K562 (cell line): ENCODE measurements at places on chromosomes 5 and 9. TPM values are rescaled to one million over a fixed set of nuclear protein-coding genes. Genes with fewer than 3 reads are reported as not detected.

DNA sequence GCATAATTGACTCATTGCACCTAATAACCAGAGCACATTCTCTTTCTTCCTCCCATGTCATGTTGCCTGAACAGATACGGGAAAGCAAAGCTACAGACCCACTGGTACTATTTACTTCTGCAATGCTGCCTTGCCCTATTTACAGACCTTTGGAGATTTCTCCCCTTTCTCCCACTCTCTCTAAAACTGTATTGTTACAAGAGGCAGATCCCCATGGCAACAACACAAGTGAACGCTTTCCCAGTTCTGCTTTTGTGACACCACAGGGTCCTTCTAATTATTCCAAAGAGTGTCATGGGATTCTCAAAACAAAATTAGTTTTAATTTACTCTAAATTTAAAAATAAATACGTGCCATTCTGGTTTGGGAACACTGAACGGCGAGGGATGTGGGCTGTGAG, 104.7 kb downstream of the KCTD16 start:
- no peak overlapping the region for H3K27ac ChIP-seq
- H3K36me3 ChIP-seq = no peaks in the 10 kb centered on the region
- no peaks in the 10 kb centered on the region for H3K4me1 ChIP-seq
- DNase-seq = no peak
- H3K4me3 ChIP-seq = no peak overlapping the region

Gene TMEFF1
- total RNA-seq = 0.83 and 1.1 TPM in 2 replicates

Gene DOK3
- 15.7 and 21.1 TPM in 2 replicates for total RNA-seq

Gene DAB2
- 23.1 and 27.6 TPM in 2 replicates for total RNA-seq

- H3K36me3 ChIP-seq = no peaks in the 10 kb centered on the region
- peaks cover 72% of the 10 kb centered on the region for H3K27me3 ChIP-seq
- DNase-seq = no peak
- H3K4me3 ChIP-seq = no peak overlapping the region
- H3K27ac ChIP-seq = no peak overlapping the region
Observed at GRCh38 chr9:126618190-126618584, 4.5 kb downstream of the LMX1B start.

GRCh38 chr5:37637165-37637845, 202.5 kb downstream of the GDNF start:
- DNase-seq = no peak
- no peak overlapping the region for H3K4me3 ChIP-seq
- no peaks in the 10 kb centered on the region for H3K4me1 ChIP-seq
- H3K27ac ChIP-seq = no peak overlapping the region
- no peaks in the 10 kb centered on the region for H3K27me3 ChIP-seq
- H3K36me3 ChIP-seq = no peaks in the 10 kb centered on the region

Gene ACOT12
- not detected in 2 replicates for total RNA-seq

Gene SPINK6
- total RNA-seq = not detected in 2 replicates

Gene SV2C
- not detected in 2 replicates for total RNA-seq

DNA sequence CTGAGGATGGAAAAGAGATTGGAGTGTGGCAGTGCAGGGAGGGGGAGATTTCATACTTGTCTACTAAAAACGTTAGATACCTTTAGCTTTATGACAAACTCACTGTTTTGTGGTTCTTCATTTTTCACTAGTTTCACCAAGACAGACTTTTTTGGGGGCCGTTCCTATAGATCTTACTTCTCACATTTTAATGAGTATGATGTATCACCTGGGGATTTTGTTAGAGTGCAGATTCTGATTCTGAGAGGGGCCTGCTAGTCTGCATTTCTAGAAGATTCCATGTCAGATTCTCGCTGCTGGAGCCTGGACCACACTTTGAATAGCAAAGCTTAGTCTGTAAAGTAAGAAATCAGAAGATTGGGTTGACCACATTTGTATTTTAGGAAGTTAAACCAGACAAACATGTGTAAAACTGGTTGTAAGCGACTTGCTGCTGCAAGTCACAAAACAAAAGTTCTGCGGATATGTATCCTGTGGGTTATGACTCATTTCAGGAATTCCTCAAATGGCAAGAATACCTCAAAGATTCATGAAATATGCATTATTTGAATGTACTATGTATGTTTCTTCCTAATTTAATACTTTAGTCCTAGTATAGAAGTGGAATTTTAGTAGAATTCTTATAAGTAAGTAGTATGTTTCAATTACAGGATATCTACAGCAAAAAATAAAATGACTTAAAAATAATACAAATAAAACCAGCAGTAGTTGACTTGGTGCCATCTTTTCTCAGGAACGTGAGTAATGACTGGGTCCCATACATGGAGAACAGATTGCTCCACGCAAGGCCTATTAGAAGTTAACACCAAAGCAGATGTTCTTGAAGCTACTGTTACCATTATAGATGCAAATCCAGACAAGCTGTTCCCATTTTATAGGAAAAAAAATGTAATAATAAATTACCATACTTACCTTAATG, 27.8 kb downstream of the NFIL3 start:
- DNase-seq = no peak
- H3K4me3 ChIP-seq = no peak overlapping the region
- no peaks in the 10 kb centered on the region for H3K27me3 ChIP-seq
- no peak overlapping the region for H3K27ac ChIP-seq
- H3K36me3 ChIP-seq = no peaks in the 10 kb centered on the region

GRCh38 chr9:89095761-89096528, 82.7 kb downstream of the SHC3 start:
- no peaks in the 10 kb centered on the region for H3K36me3 ChIP-seq
- no peak for DNase-seq
- no peak overlapping the region for H3K4me3 ChIP-seq
- no peaks in the 10 kb centered on the region for H3K4me1 ChIP-seq
- H3K27me3 ChIP-seq = no peaks in the 10 kb centered on the region

- H3K27ac ChIP-seq = no peak overlapping the region
- H3K4me3 ChIP-seq = no peak overlapping the region
- peaks cover 3% of the 10 kb centered on the region; the same call in 1 of the 2 replicates for H3K4me1 ChIP-seq
- peaks cover 98% of the 10 kb centered on the region for H3K36me3 ChIP-seq
- no peak for DNase-seq
- no peaks in the 10 kb centered on the region for H3K27me3 ChIP-seq
Observed at GRCh38 chr5:643351-643801, 31.2 kb downstream of the CEP72 start.

Gene INSL6
- not detected in 2 replicates for total RNA-seq

Gene ELL2
- 16.2 and 23.1 TPM in 2 replicates for total RNA-seq

Gene MEF2C
- 56.5 and 64.5 TPM in 2 replicates for total RNA-seq

DNA sequence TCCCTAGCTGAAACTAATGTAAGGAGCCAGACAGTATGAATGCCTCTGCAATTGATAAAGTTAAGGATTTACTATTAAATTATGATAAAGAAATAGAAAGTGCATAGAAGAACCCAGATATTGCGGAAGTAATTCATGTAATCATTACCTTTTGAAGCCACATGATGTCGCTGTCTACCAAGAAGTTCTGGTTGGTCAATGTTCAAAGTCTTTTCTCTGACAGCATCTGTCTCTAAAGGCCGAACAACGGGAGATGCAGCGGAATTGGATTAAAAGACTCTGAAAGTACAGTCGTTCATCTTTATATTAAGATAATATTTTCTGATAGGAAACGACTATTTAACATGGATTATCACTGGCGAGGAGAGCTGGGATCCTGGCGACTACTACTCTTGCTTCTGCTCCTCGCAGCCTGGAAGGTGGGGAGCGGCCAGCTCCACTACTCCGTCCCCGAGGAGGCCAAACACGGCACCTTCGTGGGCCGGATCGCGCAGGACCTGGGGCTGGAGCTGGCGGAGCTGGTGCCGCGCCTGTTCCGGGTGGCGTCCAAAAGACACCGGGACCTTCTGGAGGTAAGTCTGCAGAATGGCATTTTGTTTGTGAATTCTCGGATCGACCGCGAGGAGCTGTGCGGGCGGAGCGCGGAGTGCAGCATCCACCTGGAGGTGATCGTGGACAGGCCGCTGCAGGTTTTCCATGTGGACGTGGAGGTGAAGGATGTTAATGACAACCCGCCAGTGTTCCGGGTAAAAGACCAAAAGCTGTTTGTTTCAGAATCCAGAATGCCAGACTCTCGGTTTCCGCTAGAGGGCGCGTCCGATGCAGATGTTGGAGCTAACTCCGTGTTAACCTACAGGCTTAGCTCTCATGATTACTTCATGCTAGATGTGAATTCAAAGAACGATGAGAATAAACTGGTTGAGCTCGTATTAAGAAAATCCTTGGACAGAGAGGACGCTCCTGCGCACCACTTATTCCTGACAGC, at the start of gene PCDHA8:
PCDHA8 (plus strand) TSS at position 210 of the 985 bp plus-strand sequence; CDS start at position 345, 135 bp downstream.
- peak; percentile 9 for DNase-seq
- H3K4me1 ChIP-seq = peaks cover 3% of the 10 kb centered on the region; the same call in 1 of the 2 replicates
- no peaks in the 10 kb centered on the region for H3K36me3 ChIP-seq
- no peak within 1 kb of the TSS for H3K4me3 ChIP-seq
- no peaks in the 10 kb centered on the region for H3K27me3 ChIP-seq
- no peak within 1 kb of the TSS for H3K27ac ChIP-seq

DNA sequence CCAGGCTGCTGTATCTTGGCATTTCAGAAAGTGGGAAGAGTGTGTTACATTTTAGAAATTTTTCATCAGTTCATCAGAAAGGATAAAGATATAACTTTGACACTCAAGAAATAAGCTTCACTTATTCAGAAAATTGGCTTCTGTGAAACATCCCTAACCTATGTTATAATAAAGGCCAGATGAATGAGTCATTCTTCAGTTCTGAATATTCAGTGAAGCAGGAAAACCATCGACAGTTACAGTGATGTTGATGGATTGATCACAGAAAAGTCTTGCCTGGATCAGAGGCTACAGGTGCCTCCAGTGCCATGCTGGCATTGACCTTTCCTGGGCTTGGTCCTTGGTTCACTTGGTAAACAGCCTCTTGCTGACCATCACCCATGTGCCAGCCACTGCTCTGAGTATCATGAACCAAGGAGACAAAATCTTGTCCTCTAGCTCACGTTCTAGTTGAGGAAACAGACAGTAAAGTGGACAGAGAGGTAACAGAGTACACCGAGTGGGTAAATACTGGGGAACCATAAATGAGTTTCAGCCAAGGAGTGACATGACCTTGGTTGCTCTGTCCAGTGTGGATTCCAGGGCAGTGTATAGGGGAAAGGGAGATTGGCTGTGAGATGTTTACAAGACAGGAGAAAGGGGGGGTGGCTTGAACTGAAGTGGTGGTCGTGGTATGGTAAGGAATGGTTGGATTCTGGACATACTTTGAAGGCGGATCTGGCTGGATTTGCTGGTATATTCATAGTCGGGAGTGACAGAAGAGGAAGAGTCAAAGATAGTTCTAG, 98.6 kb downstream of the AMBP start:
- no peaks in the 10 kb centered on the region for H3K36me3 ChIP-seq
- no peak for DNase-seq
- no peaks in the 10 kb centered on the region for H3K4me1 ChIP-seq
- no peaks in the 10 kb centered on the region for H3K27me3 ChIP-seq

GRCh38 chr9:69744688-69745380, 15.0 kb downstream of the PTAR1 start:
- H3K4me3 ChIP-seq = no peak overlapping the region
- H3K27ac ChIP-seq = no peak overlapping the region
- H3K36me3 ChIP-seq = peaks cover 65% of the 10 kb centered on the region; the same call in 2 of the 3 replicates
- peaks cover 7% of the 10 kb centered on the region; the same call in 2 of the 3 replicates for H3K4me1 ChIP-seq
- no peaks in the 10 kb centered on the region for H3K27me3 ChIP-seq

Gene SURF2
- total RNA-seq = 38.3 and 43.3 TPM in 2 replicates

GRCh38 chr9:21320465-21320864, 14.7 kb downstream of the KLHL9 start:
- no peak for DNase-seq
- no peaks in the 10 kb centered on the region for H3K36me3 ChIP-seq
- no peak overlapping the region for H3K4me3 ChIP-seq
- H3K27ac ChIP-seq = no peak overlapping the region
- no peaks in the 10 kb centered on the region for H3K27me3 ChIP-seq

GRCh38 chr9:133401588-133401987, 16.2 kb downstream of the REXO4 start:
- no peak for DNase-seq
- peaks cover 35% of the 10 kb centered on the region; the same call in 2 of the 3 replicates for H3K36me3 ChIP-seq
- H3K4me3 ChIP-seq = no peak overlapping the region
- H3K27me3 ChIP-seq = peaks cover 12% of the 10 kb centered on the region
- H3K4me1 ChIP-seq = no peaks in the 10 kb centered on the region; the same call in 2 of the 3 replicates

Gene RNF183
- 0.22 TPM in 1 of 2 replicates, not detected in the other for total RNA-seq
